Cardiac fibroblast (primary cell): ENCODE measurements at places on chromosomes 5 and 9.
A peak's percentile ranks its signal among the peaks of the same experiment; 100 is the strongest.

GRCh38 chr9:126701813-126702140 lies 88.0 kb downstream of the LMX1B start:
- no peak for DNase-seq

DNA sequence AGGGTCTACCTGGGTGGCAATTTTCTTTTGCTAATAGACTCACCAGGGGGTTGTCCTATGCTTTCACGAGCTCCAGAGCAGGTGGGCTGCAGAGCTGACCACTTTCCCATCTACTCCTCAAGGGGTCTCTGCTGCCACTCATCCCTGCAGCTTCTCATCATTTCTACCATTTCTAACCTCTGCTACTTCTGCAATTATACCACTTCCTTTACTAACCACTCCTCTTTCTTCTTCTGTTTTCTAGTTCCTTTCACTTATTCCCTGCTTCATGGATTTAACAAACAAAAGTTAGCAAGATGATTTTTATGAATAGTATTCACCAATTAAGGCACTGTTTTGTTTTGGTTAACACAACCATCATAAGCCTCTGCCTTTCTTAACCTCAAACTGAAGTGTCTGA lies 34.5 kb upstream of the NIPBL start:
- no peak for DNase-seq

DNA sequence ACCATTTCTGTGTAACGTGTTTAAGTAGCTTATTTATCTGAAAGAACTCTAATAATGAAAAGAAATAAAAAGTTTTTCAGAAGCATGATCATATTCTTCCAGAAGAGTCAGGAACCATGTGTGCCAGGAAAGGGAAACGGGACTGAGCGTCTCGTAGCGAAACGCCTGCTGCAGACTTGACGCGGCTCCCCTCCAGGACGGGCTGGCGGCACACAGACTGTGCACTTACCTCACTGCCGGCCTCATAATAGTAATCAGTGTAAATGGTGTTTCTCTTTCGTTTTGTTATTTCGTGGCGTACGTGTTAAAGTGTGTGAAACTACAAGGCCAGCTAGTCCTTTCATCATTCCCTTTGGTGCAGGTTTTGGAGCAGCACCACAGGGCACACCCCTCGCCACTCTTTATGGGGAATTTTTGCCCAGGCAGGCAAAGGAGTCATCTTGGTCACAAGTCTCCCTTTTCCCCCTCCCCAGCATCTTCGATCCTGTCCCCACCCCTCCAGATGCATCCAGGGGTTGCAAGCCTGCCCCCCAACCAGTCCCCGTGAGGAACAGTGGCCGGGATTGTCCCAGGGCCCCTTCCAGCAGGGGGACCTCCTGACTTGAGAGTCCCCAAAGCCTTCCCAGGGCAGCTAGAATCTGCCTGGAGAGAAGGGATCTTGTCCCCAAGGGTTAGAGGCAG lies 233.1 kb downstream of the FANCC start:
- no peak for DNase-seq

- no peak for DNase-seq
Measured at GRCh38 chr5:99926463-99926862, 608.7 kb upstream of the FAM174A start.

- no peak for DNase-seq
Measured at GRCh38 chr5:5331848-5332247, 90.6 kb upstream of the ICE1 start.

- no peak for DNase-seq
Measured at GRCh38 chr5:169175733-169176132, 125.2 kb downstream of the SLIT3 start.

- DNase-seq, result no peak
Measured at GRCh38 chr9:130289711-130290241, 24.2 kb downstream of the HMCN2 start.

- peak; percentile 68 for DNase-seq
Measured at GRCh38 chr9:16245756-16246440, 624.6 kb downstream of the BNC2 start.

DNA sequence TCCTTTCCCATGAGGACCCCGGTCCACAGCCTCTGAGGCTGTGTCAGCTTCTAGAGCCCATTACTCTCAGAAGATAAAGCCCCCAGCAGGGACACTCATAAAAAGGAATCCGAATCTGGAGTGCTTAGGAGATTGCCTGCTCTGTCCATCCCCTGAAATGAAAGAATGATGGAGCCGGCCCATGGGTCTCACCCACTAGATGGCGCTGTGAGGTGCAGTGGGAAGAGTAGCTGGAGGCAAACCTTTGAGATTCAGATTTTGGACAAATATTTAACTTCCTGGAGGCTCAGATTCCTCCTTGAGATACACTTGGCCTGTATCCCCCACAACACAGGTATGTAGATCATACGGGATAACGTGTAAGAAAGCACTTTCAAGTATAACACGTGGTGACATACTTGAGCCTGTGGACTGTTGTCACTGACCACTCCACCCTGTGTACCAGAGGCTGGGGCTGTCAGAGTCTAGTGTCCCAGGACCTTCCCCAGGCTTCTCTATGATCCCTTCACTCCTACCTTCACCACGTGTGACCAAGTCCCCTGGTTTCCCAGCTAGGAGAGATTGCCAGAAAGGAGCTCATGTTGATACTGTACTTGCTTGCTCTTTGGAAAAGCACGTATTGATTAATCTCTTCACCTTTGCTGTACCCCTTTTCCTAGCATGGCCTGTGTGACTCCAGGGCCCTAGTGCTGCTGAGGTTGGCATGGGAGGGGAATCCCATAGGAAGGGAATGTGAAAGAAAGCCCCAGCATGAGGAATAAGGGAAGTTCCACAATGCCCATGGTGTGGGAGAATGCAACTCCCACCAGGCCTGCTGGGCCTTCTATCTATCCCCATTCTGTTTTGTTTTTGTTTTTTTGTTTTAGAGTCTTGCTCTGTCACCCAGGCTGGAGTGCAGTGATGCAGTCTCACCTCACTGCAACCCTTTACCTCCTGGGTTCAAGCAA lies 32.1 kb downstream of the TRMO start:
- peak; percentile 32 for DNase-seq

DNA sequence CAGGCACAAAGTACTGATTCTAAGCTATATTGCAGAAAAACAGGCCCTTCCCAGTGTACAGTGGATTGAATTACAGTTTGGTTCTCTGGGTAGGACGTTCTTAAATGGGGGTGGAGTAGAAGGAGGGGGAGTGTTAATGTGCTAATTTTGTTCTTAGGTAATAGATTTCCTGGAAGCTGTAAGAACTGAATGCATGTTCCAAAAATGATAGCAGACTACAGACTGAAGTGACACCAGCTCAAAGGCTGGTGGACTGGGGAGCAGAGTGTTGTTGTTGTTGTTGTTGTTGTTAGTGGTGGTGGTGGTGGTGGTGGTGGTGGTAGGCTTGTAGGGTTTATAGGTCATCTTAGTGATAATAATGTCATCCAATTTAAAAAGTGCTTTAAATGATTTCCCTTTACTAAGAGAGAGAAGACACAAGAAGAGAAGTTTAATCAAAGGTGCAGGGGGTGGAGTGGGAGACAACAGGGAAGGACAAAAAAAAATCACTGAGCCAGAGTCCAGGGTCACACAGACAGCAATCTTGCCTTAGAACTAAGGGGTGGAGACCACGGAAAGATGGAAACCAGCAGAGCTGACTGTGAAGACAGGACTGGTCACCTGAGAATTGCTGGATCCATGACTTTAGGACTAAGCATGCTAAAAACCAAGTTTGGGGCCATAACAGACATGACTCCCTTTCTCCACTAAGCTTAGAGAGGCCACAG lies 27.0 kb downstream of the TTLL11 start:
- peak; percentile 56 for DNase-seq

DNA sequence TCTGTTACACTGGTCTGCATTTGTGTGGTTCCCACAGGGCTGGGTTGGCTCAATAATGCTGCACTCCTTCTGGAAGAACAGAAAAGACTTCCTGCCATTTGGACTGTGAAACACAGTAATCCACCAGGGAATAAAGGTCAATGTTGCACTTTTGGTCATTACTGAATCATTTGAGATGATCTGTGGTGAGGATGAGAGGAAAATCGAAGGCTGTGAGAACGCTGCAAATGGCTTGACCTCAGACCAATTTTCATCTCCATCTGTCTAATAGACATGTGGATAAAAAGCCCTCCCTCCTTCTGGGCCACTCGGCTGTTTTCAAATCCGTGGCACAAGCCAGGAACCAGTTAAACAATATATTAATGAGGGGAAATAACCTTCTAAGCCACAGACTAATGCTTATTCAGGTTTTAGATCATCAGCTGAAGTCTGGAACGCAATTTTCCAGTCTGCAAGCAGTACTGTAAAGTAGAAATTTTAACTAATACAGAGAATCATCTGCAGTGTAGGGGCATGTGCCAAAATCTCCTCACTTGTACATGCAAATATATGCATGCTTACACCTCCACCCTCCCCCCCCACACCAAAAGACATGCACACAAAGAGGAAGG lies 20.2 kb downstream of the TLE1 start:
- peak; percentile 27 for DNase-seq

- DNase-seq, result no peak
Measured at GRCh38 chr9:99073347-99073746, 31.6 kb upstream of the TGFBR1 start.

DNA sequence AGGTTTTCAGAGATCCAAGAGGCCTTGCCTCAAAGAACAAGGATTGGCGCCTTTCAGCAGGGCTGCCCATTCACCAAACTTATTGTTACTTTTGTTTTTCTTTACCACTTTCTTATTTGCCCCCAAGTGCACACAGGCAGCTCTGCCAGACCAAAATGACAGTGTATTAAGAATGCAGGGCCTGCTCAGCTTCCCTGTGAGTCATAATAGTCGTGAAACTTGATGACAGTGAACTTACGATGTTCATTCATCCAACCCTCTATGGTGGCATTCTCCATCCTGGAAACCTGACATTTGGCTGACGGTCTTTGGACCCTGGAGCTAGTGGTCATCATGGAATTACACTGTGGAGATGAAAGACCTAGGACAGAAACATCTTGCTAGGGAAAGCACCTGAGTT lies 44.3 kb downstream of the UBE2QL1 start:
- no peak for DNase-seq

DNA sequence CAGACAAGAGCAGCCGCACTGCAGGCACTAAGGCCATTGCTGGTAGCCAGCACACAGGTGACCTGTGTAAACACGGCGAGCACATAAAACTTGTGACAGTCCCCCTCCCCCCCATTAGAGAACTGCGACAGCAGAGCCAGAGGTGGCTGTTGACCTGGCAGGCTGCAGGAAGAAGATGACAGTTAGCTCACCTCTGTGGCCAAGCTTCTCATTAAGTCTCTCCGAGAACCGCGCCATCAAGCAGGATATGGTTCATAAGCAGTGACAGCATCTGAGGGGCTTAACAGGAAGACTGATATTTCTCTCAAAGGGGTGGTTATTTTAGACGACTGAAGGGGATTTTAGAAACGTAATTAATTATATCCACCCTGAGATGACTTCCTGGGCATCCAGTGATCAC lies 5.2 kb downstream of the SURF4 start:
- no peak for DNase-seq

DNA sequence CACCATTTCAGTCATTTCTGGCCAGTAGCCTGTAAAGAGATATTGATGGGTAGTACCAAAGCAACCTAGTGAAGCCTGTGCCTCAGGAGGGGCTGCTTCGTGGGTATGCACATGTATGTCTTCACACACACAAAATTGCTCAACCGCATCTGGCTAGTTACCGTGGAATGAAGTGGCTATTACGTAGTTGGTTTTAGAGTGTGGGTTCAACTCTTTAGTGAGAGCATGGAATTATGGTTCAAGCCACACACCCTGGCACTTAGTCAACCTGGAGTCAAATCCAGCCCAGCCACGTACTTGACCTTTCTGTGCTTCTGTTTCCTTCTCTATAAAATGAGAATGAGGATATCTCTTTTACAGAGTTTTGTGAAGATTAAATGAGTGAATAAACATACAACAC lies 174.9 kb downstream of the TTC39B start:
- DNase-seq, result no peak

- DNase-seq, result no peak
Measured at GRCh38 chr5:30839956-30840355, 353.5 kb upstream of the CDH6 start.

GRCh38 chr9:126386776-126387175 lies 60.1 kb downstream of the MVB12B start:
- no peak for DNase-seq

DNA sequence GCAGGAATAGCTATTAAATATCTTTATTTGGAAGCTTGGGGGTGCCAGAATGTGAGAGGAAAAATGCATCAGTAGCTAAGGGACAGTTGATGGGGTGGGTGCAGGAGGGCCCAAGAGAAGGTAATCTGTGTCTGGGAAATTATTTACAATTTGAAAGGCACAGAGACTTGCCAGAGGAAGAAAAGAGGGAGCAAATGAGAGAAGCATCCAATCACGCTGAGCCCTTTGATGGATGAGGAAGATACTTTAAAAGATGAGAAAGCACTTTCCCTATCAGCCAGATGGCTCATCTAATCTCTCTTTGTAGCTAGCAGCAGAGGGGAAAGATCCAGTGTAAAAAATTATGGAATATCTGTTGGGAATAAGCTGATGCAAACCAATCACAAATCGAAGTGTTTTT lies 57.0 kb upstream of the ABCA1 start:
- no peak for DNase-seq

- DNase-seq, result peak; percentile 66
Measured at GRCh38 chr5:115626445-115626823, 598 bp upstream of the TMED7 start.

- DNase-seq, result no peak
Measured at GRCh38 chr9:115815786-115816185, 337.8 kb upstream of the PAPPA start.

DNA sequence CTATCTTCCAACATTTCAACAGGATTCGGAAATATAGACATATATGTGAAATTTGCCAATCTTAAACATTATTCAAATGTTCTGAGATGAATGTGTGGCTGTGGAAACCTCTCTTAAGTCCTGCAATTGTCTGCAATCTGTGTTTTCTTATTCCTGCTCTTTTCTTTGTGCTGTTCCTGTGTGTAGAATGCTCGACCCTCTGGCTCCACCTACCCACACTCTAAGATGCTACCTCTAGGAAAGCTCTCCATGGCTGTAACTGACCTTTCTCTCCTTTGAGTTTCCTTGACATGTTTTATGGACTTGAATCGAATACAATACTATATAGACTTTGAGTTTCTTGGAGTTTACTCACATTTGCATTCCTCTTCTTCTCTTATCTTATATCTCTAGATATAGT lies 120.6 kb upstream of the ASTN2 start:
- DNase-seq, result no peak

- no peak for DNase-seq
Measured at GRCh38 chr5:156020647-156021046, 306.3 kb upstream of the SGCD start.
